Fibroblast of lung (primary cell): ENCODE measurements at places on chromosomes 6 and 20. TPM values are rescaled to one million over a fixed set of nuclear protein-coding genes. Genes with fewer than 3 reads are reported as not detected.

The HLA-DPA1 gene
- 3.3 and 9.1 TPM in 2 replicates for polyA plus RNA-seq

The SLC22A23 gene
- polyA plus RNA-seq: 0.37 and 0.81 TPM in 2 replicates

The EDN3 gene
- polyA plus RNA-seq: not detected in 2 replicates

The CLPSL2 gene
- polyA plus RNA-seq: not detected in 2 replicates

The C6orf141 gene
- polyA plus RNA-seq: 0.06 and 1.0 TPM in 2 replicates

The SLC17A3 gene
- polyA plus RNA-seq: 0.06 TPM in 1 of 2 replicates, not detected in the other

The VTA1 gene
- polyA plus RNA-seq: 95.4 and 99.3 TPM in 2 replicates

The CCN5 gene
- 1.6 and 122 TPM in 2 replicates for polyA plus RNA-seq
